ENCODE measurements at places on chromosomes 1 and 21. TPM values are rescaled to one million over a fixed set of nuclear protein-coding genes. Genes with fewer than 3 reads are reported as not detected.

GRCh38 chr1:9161963-9162362 lies 33.1 kb upstream of the GPR157 start:
- ATAC-seq: no peak

- no peak for ATAC-seq
Observed at GRCh38 chr1:247104965-247105364, 809 bp upstream of the ZNF669 start.

The KPRP gene
- total RNA-seq: not detected

DNA sequence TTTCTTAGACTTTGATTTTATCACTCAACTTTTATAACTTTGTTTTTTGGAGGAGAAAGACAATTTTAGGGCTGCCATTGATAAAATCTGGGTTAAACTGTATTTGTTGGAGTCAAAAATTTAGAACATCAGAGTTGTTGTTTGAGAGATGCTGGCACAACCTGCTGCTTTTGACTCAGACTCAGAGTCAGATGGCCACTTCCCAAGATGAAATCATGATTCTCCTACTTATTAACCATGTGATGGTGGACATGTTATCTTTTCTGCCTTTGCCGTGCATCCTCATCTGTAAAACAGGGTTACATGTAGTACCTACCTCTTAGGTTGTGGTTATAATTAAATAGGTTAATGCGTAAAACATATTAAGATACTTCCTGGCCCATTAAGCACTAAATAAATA lies 71.2 kb downstream of the PLA2G4A start:
- no peak for ATAC-seq

DNA sequence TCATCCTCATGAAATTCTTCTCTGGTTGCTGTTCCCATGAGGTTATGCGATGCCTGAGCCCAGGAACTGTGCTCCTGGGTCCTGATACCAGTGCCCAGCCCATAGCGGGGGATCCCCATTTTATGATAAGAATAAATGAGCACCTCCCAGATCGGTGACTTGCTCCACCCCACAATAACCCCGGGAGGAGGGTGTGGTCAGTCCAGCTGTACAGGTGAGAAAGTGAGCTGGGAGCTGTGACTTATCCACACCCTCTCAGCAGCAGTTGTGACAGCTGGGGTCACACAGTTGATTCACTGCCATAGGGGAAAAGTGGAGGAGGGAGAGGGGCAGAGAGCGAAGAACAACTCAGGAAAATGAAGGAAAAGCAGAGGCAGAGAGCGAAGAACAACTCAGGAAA lies 33.4 kb downstream of the OR2G3 start:
- ATAC-seq: no peak

DNA sequence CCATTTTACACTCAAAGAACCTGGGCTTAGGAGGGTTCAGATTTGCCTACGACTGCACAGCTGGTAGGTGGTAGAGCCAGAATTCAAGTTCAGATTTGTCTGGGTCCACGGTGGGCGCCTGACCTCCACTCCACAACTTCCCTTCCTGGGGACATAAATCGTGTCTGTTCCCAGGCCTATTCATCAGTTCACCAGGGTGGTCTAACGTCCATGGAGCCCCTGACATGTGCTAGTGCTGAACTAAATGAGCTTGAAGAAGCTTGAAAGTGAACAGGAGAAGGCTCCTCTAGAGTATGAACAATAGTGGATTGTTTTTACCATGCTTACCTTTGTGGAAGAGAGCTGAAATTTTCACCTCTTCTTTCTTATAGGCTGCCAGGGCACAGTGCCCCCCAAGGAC lies 32.5 kb upstream of the KIF1B start:
- ATAC-seq: no peak

The RORC gene
- total RNA-seq: 1.4 TPM

The TMOD4 gene
- total RNA-seq: 2.2 TPM

DNA sequence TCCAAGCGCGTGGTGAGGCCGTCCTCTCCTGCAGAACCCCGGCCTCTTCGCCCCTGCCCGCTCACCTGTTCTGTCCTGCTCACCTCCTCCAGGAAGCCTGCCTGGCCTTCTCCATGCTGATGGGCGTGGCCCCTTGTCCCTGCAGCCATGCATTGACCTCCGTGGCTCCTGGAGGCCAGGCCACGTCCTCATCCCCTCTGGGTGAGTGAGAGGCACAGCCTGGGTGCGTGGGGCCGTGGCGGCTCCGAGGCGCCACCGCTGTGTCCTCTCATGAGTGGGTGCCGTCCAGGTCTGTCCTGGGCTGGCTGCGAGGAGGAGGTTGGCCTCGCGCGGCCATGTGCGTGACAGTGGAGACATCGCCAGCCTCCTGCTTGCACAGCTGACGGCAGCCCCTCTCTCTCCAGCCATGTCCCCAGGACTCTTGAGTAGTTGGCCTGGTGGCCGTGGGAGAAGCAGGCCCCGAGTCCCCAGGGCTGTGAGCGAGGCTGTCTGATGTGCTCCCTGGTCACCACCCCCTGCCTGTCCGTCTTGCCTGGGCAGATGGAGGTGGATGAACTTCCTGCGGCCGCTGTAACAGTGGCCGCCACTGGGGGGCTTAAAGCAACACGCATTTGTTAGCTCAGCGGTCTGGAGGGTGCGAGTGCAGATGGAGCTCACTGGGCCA lies 58.1 kb downstream of the PRKCZ start:
- no peak for ATAC-seq

DNA sequence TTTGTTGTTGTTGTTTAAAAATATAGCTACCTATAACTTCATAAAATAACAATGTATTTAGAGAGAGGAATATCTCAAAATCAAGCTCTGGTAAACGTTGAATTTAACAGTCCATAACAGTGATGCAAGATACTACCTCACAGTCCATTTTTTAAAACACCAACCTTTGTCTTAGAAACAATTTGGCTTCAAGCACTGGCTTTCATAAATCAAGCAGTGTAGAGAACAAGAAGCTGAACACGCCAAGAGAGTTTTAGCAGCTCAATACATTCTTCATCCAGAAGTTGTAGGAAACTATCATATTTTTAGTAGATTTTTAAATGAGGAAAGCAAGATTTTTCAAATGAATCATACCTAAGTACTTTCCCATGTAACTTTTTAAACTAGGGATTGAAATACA lies 334.3 kb upstream of the ADAMTS5 start:
- ATAC-seq: peak; percentile 20

DNA sequence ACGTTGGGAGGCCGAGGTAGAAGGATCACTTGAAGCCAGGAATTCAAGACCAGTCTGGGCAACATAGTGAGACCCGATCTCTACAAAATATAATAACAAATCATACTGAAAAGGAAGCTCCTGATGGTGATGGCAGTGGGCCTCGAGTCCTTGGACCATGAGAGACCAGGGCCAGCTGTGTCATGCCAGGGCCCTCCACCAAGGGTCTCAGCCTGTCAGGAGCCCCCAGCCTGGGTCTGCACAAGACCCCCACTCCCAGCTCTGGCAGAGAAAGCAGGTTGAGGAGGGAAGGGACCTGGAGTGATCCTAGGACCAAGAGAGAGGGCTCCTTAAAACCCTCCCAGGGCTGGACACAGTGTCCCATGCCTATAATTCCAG lies 6.7 kb upstream of the CTRC start:
- ATAC-seq: no peak

DNA sequence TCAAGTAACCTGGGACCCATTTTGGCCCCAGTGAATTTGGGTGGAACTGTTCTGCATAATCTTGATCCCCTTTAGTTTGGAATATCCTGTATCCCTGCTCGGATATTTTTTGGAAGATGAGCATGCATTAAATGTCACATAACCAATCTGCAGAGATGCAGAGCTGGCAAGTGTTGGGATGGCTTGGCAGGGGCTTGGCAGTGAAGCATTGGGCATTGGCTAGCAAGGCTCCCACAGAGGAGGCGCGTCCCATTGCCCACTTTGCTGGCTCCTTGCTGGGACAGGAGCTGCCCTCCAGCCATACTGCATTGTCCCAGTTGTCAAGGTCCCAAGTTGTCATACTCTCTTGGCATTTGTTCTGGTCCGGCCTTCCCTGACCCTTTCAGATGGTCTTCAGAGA lies 29.9 kb downstream of the LAMC2 start:
- no peak for ATAC-seq

GRCh38 chr1:231408528-231409094 lies 13.5 kb downstream of the EGLN1 start:
- no peak for ATAC-seq

DNA sequence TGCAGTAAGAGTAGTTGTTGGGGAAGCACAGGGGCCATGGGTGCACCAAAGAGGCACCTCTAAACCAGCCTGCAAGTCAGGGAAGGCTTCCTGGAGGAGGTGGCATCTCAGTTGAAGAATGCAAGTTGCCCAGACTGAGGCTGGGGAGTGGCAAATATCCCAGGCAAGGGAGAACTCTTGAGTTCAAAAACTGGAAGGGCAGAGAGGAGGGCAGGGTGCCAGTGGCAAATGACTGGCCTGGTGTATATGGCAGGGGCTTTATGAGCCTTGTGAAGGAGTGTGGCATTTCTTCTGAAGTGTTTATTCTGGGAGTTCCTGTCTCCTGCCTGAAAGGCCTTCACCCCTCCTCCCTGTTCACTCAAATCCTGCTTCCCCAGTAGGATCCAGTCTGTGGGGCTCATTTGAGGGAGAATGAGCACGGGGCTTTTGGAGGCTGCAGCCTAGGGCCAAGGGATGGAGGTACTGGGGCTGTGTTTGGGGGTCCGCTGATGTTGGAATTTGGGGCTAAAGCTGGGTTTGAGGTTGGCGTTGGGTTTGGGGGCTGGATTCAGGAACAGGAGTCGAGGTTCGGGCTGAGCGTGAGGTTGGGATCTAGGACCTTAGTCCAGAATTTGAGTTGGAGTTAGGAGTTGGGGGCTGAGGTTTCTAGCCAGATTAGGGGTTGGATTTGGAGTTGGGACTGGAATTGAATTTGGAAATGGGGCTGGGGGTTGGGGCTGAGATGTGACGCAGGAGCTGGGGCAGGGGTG lies at the start of gene TMEM125:
Gene TMEM125 (plus strand): TSS at position 357 of the 749 bp plus-strand sequence. CDS start 2,740 bp downstream, outside the sequence.
- no peak for ATAC-seq

The KRTAP7-1 gene
- total RNA-seq: not detected

GRCh38 chr1:240693844-240694243 lies 81.9 kb upstream of the GREM2 start:
- ATAC-seq: no peak

DNA sequence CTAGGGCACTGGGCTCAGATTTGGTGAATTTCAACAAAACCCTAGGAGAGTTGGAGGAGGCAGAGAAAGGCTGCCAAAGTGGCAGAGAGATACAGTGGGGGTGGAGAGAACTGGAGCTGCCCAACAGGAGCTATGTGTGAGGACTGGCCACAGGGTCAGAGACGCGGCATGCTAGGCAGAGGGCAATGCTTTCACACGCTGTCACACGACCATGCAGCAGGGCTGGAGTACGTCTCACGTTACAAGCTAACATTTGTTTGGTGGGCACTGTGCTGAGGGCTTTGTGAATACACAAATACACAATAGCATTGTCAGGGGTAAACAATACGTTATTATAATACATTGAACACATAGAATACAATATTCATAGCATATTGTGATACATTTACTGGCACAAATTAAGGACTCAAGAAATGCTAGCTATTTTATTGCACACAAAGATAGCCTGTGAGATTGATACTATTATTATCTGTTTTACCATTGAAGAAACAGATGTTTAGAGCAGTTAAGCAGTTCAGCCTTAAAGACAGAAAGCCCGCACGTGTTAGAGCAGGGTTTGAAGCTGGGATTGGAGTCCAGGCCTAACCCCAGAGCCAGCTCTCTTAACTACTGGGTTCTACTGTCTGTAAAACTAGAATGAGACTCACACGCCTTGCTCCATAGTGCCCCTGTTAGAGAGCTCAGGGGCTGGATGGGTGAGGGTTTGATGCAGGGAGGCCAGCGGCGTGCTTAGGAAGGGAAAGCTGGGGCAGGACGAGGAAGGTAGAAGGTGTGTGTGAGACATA lies 4.5 kb downstream of the RAB7B start:
- no peak for ATAC-seq

- no peak for ATAC-seq
Observed at GRCh38 chr1:53220962-53221286, 490 bp upstream of the CZIB start.

The CD1B gene
- not detected for total RNA-seq

The EDARADD gene
- not detected for total RNA-seq

The PAFAH2 gene
- total RNA-seq: 12.2 TPM

DNA sequence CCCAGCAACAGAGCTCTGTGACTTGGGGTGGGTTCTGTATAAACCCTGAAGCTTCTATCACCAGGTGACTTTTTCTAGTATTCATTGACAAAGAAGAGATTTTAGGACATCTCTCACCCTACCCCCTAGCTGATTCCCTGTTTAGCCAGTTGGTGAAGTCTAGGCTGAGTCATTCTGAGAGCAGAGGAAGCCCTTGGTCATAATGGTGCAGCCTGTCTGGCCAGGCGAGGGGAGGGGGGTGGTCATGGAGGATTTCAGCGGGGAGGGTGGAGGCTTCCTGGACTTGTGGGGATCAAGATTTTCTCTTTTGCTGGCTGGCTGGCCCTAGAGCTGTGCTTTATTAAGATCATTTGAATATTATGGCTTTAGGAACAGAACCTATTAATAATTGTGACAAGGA lies 262.6 kb downstream of the CAMTA1 start:
- no peak for ATAC-seq

DNA sequence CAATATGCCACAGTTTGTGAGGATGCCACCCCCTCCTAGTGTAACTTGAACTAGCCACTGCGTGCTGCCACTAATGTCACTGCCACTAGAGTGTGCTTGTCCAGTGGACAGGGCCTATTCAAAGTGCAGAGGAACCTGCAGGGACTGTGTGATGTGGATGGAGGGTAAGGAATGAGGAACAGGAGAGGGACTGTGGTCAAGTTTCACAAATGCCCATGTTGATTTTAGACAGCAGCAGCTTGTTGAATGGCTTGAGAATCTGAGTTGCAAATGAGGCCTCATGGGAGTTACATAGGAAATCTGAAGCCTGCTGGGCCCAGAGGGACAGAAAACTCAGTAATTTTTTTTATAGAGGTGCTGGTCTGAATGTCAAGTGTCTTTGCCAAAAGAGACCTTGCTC lies 112.3 kb downstream of the HHAT start:
- ATAC-seq: no peak

The LAD1 gene
- 1.8 TPM for total RNA-seq

The KLHL17 gene
- total RNA-seq: 12.0 TPM
